Germinal center (tissue), 1 donor: ENCODE measurements at places on chromosomes 2 and 18.

DNA sequence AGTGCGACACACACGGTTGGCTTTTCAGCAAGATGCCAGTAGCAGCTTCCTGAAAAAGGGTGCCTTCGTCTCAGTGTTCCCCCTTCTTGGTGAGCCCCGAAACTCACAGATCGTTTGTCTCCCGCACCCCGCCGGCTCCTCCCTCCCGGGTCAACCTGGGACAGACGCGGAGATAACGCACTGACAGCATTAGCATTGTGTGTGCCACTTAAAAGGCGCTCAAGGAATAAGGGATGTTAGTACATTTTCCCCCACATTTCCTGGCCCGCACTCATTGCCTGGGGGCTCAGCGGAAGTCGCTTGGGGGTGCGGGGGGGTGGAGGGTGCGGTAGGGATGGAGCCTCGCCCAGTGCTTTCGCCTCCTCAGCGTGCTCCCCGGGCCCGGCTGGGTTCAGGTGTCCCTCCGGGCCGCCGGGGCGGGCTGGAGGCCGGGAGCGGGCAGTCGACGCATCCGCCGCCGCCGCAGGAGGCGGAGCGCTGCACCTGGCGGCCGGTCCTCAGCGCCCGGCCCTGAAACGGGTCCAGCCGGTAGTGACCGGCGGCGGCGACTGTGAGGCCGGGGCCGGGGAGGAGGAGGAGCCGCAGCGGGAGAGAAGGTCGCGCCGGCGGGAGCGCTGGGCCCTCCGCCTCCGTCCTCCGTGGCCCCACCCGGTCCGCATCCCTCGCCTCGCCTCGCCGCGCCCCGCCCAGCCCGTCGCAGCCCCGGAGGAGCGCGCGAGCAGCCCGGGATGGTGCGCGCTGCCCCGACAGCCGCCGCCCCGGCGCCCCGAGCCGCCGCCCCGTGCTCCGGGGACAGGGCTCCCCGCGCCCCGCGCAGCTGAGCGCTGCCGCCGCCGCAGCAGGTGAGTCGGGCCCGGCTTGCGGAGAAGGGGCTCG lies at the start of gene MFSD6:
Gene MFSD6 (plus strand): TSS at position 694 of the 876 bp plus-strand sequence. CDS start 27,675 bp downstream, outside the sequence.
- DNase-seq: peak; percentile 69

DNA sequence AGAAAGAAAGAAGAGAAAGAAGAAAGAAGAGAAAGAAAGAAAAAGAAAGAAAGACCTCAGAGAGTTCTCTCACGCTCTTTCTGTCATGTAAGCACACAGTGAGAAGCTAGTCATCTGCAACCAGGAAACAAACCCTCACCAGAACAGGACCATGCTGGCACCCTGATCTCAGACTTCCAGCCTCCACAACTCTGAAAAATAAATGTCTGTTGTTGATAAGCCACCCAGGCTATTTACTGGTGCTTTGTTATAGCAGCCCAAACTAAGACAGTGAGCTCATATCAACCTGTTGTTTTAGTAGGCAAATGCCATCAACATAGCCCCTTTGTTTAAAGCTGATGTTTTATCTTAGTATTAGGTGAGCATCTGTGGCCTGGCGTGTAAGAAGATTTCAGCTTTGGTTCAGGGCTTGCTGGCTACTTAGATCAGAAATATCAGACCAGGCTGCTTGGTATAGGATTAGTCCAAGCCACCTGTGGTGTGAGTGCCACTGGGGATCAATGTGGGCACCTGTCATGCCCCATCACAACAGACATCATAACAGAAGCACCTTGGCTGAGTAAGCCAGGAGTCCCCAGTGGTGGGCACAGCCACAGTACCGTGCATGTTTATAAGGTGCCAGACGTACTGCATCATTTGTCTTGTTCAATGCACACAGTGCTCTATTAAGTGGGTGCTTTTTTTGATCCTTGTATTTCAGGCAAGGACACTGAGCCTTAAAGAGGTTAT lies 94.4 kb downstream of the LBH start:
- no peak for DNase-seq

DNA sequence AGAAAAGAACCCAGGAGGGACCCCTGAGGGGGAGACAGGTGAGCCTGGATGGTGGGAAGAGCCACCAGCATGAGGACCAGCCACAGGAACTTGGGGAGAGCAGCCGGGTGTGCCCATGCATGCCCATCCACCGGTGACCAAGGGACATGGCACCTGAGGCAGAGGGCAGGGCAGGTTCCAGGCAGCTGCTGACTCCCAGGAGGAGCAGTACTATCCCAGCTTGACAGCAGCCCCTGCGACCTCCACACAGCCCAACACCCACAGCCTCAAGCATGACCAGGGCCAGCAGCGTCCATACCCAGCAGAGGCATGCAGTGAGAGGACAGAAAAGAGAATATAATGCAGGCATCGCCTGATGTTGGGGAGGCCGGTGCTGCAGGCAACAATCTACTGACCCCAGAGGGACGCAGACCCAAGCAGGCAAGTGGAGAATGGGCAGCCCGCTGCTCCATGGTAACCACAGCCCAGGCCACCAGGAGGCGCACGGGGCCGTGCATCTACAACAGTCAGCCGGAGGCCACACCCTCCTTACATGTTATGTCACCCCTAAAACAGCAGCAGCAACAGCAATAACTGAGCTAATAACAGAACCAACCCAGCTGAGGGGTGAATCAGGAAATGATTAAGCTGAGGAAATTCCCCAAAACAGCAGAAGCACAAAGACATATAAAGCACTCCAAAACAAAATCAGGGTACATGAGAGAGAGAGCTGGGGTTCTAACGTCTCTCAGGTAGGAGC lies 44.1 kb downstream of the ANKMY1 start:
- peak; percentile 86 for DNase-seq

DNA sequence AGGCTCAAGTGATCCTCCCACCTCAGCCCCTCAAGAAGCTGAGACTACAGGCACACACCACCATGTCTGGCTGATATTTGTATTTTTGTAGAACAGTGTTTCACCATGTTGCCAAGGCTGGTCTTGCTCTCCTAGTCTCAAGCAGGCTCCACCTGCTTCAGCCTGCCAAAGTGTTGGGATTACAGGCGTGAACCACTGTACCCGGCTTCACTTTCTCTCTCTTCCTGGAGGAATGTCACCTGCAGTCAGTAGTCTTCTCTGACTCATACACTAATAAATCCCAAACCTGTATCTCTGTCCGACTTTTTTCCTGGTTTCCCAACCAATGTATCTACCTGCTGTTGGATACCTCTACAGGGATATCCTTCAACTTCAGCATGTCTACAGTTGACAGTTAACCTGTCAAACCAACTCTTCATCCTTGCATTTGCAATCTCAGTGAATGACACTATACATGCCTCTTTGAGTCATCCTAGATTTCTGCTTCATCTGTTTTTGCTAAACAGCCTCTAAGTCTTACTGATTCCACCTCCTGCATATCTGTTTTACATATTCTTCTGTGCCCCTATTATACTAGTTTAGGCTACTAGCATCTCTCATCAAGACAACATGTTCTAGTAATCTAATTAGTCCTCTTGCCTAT lies 54.5 kb downstream of the RBBP8 start:
- no peak for DNase-seq

DNA sequence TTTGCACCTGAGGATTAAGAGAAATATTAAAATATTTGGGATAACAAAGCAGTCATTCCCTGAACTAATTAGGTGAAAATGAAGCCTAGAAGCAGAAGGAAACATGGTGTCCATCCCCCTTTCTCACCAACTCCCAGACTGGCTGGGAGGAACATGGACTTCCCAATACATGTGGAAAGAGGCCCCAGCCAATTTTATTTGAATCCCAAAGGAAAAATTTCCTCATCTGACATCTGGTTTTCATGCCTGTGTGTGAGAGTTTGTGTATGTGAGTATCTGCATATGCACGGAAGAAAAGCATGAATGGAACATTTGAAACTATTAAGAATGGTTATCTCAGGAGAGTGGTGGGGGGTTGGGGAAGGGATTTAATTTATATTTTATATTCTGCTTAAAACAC lies 84.3 kb downstream of the COPS8 start:
- DNase-seq: no peak

DNA sequence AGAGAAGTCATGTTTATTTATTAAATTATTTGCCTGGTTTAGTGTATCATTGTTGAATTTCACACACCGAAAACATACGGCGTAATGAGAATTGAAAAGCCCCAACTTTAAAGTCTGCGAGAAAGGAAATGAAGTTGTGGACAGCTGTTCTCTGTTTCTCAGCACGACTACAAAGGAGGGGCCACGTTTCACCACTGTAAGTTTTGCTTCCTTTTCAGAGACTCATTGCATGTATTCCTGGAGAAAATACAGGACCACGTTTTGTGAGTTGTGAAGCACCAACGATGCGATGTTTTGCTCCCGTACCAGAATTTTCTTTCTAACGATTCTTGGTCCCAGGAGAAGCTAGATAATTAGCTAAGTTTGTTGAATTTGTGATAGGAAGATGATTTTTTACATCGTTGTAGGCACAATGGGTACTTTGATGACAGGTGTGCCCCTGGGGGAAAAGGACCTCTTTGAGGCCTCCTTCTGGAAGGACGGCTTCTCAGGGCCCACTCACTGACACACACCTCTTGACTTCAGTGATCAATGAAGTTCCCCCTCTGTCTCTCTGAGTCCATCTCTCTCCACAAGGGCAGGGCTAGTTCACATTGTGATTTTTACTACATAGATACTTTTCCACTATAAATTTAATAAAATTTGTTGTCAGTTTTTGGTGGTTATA lies 23.7 kb upstream of the ACKR3 start:
- DNase-seq: peak; percentile 60

GRCh38 chr2:127626175-127626574 lies 19.8 kb upstream of the GPR17 start:
- DNase-seq: no peak

- no peak for DNase-seq
These were observed 48.7 kb downstream of the INPP5D start for GRCh38 chr2:233108611-233109490.

DNA sequence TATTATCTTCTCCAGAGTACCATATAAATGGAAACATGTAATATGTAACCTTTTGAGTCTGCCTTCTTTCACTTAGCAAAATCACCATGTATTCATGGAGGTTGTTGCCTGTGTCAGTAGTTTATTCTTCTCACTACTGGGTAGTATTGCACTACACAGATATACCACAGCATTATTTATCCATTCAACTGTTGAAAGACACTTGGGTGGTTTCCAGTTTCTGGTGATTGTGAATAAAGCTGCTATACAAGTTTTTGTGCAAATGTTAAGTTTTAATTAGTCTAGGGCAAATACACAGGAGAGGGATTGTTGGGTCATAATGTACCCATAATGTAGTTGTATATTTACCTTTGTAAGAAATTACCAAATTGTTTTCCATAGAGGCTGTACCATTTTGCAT lies 29.6 kb upstream of the RPRD1A start:
- DNase-seq: no peak

GRCh38 chr2:142562900-142563299 lies 314.6 kb upstream of the KYNU start:
- DNase-seq: no peak

DNA sequence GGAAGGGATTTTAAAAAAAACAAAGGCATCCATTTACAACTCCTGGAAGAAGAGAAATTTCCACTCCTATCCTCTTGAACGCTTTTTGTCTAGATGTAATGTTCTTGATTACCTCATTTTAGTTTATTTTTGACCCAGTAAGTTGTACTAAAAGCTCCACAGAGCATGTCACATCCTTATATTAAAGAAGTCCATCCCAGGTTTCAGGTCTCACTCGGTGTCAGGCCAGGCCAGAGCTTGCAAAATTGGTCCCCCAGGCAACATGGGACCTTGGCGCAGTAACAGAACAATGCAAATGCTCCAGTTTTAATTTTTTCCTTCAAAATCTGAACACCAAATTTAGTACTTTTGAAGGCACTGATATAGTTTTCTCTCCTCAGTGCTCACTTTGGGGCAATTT lies 218.4 kb upstream of the REV1 start:
- no peak for DNase-seq

GRCh38 chr2:222433332-222434173 lies 9.2 kb downstream of the SGPP2 start:
- DNase-seq: peak; percentile 22

DNA sequence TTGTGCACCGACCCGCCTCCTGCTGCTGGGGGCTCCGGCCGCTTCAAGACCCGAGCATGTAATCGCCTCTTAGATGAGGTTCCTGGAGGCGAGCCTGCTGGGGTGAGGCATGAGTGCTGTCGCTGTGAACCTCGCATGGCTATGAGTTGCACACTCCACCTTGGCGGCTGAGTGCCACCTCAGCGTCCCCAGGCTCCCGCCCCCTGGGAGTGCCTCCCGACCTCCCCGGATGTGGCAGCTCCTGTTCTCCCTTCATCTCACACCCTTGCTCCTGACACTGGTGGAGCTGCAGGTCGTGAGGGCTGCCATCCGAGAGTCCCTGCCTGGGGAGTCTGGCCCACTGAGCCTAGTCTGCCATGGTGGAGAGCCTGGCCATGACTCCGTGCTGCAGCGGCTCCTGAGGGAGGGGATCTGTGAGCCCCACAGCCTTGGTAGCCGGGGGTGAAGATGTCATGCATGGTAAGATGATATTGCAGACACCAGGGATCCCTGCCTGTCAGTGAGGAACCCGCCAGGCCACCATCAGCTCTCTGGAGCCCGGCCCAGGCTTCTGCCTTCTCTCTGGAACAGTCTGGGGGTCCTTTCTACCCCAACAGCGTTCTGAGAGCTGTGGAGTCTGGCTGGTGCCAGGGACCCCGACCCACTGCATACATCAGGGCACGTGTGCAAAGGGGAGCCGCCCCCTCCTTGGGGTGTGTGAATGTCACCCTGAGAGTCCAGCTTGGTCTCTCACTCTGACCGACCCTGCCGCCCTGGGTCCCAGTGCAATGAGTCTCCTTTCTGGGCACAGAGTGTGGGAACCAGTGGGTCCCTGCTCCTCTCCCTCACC lies 61.6 kb upstream of the HS6ST1 start:
- DNase-seq: no peak

GRCh38 chr2:232342635-232343565 lies 35.7 kb upstream of the ALPP start:
- DNase-seq: no peak

- no peak for DNase-seq
These were observed 128.9 kb downstream of the WDSUB1 start for GRCh38 chr2:159157361-159158209.

DNA sequence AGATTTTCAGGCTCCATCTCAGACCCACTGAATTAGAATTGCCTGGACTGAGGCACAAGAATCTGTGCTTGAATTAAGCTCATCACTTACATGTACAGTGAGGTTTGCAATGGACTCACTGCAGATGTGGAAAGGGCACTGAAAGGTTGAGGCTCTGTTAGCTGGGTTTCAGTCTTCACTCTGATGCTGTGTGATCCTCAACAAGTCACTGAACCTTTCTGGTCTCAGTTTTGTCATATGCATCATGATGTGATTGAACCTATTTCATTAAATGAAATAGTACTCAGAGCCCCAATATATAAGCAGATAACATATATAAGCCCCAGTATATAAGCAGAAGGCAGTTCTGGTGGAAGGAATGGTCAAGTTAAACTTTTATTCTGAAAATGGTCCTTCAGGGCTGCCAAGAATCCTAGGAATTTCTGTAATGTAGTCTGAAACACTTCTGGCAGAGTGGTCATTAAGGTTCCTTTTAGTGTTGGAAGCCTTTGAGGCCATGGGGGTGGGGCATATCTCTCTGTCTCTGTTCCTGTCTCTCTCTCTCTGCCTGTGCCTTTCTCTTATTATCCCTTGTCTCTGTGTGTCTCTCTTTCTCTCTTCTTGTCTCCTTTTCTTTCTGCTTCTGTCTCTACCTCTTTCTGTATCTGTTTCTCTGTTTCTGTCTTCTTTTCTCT lies 110.4 kb downstream of the ADCYAP1 start:
- no peak for DNase-seq

GRCh38 chr2:43105586-43106558 lies 120.5 kb downstream of the ZFP36L2 start:
- peak; percentile 41 for DNase-seq

GRCh38 chr2:8049176-8049575 lies 632.7 kb upstream of the ID2 start:
- DNase-seq: no peak

GRCh38 chr2:74850496-74851190 lies 16.7 kb downstream of the HK2 start:
- no peak for DNase-seq
